ENCODE measurements at places on chromosomes 4 and X.

DNA sequence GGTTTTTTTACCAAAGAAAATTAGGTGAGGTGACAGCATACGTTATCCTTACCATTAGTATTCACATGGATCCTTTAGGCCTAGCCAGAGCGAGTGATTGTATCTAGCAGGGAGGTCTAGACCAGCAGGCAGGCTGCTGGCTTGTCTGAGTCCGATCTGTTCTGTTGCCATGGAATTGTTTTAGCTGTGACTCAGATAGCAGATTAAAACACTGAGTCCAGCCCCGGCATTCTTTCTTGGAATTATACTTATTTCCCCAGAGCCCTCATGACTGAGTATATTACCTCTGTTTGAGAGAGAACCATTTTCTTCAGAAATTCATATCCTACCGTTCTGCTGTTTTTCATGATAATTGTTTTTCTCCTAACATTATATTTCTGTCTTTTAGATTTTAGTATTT is 37.4 kb downstream of the OCRL start:
- DNase-seq, result no peak

- DNase-seq, result no peak
These were observed 67.1 kb downstream of the PGRMC2 start for GRCh38 chr4:128220286-128221235.

- no peak for DNase-seq
These were observed 119.7 kb upstream of the RBPJ start for GRCh38 chr4:26201120-26201519.

- no peak for DNase-seq
These were observed 411.9 kb upstream of the EMCN start for GRCh38 chr4:100929758-100930157.

DNA sequence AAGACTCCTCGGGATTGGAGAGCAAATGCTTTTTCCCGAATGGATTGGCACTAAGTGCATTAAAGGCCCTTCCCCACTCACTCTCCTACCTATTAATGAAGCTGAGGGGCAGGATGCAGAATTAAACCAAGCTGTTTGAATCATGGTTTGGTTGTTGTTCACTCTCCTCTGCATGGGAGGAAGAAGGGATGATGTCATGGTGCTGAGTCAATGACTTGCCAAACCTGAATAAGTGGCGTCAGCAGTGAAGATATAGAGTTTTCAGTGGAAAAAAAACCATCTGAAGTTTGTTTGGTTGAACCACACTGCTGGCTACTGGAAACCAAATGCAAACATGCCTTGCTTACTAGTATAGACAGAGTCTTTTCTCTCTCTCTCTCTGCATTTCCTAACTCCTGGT is 19.8 kb upstream of the ZXDA start:
- no peak for DNase-seq

DNA sequence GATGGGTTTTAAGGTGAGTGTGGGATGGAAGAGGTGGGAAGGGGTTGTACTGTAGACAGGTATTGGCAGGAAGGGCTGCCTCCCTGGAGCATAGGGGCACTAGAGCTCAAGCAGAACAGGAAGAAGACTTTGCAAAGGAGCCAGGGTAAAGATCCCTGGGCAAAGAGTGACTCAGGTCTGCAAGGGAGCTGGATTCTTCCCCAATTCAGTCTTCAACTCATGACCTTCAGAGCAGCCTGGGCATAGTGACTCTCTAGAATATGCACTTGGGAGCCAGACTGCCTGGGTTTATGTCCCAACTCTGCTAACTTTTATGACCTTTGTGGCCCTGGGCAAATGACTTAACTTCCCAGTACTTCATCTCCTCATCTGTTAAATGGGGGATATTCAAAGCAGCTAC is 4.0 kb downstream of the LONRF3 start:
- no peak for DNase-seq

DNA sequence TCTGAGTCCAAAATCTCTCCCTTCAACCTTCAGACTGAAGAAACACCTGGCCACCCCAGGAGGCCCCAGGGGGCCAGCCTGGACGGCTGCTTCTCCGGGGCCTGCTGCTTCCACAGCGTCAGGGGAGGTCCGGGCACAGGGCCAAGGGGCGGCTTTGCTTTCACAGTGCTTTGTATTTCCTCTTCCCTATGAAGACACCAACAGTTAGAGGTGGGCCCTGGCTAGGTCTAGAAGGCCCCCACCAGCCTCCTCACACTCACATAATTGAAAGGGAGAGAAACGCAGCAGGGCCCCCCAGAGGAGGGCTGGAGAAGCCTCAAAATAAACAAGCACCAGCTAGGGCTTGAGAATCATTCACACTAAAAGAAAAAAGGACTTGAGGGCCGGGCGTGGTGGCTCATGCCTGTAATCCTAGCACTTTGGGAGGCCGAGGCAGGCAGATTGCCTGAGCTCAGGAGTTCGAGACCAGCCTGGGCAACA is 17.8 kb downstream of the SCD5 start:
- DNase-seq, result peak; percentile 42

GRCh38 chr4:52704661-52705060 is 45.6 kb upstream of the USP46 start:
- no peak for DNase-seq

- no peak for DNase-seq
These were observed 10.3 kb downstream of the OCIAD1 start for GRCh38 chr4:48841045-48841827.

- DNase-seq, result no peak
These were observed 501.9 kb downstream of the GABRG1 start for GRCh38 chr4:45621971-45622370.

GRCh38 chrX:30673127-30673796 is 20.0 kb downstream of the GK start:
- DNase-seq, result no peak

DNA sequence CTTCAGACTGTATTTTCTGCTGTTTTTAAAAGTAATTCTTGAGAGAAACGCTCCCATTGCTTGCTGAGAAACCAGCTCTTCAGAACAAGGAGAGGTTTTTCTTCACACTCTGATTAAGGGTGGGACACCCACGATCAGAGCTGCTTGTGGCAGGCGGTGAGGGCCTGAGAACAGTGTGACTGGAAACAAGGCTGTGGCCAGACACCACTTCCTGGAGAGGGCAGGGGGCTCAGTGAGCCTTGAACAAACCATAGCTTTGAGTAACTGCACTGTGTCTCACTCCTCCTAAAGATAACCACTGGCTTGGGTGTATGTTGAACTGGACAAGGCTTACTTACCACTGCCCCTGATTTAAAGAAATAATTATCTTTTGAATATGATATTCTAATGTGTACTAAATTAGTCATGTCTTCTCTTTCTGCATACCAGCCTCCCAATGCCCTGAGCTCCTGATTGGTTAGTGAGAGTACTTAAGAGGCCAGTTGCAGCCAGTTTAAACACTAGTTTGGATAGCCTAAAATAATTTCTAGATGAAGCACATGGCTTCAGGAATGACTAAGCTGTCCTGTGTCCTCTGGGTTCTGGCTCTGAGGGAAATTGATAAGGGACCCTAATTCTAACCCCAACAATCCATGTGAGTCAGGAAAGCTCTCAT is 3.7 kb upstream of the GPR82 start:
- DNase-seq, result no peak

DNA sequence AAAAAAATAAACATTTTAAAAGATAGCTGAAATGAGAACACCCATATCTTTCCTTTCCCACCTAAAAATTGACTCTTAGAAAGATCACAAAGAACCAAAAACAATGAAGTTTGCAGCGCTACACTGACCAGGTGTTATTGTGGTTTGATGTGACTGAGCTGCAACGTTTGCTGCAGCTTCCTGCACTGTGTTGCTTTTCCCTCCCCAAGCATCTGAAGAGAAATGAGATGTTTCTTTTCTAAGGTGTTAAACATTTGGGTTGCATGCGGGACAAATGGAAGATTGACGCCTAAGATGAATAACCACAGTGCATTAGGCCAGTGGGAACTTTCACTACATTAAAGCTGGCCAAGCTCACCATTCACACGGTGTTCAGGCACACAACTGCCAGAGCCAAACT is 8.9 kb downstream of the LEF1 start:
- no peak for DNase-seq

DNA sequence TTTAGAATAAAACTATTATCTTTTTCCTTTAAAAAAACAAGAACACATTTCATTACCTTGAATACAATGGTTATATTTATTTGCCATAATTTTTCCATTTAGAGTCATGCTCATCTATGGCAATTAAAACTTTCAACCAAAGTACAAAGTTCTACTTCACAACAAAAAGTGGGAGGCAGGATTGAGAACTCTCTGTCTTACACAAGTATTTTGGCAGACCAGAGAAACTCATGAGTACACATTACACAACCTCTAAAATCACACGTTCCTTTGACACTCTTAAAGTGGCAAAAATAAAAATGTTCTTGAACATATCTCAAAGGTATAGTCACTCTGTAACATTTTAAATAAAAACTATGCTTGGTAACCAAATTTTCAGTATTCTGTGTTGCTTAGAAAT is 213.4 kb downstream of the IL15 start:
- no peak for DNase-seq

DNA sequence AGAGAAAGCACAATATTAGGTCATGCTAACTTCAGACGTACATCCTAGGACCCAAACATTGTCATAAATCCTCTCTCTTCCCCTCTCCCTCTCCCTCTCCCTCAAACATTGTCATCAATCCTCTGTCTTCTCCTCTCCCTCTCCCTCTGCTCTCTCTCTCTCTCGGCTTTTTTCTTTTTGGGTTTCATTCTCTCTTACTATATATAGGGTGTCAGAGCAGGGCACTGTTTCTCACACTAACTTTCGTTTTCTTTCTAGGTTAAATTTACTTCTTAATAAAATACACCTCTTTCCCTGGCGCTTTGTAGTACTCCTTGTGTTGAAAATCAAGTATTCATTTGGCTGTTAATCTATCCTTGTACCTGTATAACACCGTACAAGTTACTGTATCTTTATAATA is 37.0 kb upstream of the HERC5 start:
- no peak for DNase-seq

GRCh38 chrX:154372612-154373022 is 1.8 kb downstream of the FLNA start:
- peak; percentile 58 for DNase-seq

All from ELF-1 (cell line).